ENCODE measurements at places on chromosomes 12 and 14.
A peak's percentile ranks its signal among the peaks of the same experiment; 100 is the strongest.

DNA sequence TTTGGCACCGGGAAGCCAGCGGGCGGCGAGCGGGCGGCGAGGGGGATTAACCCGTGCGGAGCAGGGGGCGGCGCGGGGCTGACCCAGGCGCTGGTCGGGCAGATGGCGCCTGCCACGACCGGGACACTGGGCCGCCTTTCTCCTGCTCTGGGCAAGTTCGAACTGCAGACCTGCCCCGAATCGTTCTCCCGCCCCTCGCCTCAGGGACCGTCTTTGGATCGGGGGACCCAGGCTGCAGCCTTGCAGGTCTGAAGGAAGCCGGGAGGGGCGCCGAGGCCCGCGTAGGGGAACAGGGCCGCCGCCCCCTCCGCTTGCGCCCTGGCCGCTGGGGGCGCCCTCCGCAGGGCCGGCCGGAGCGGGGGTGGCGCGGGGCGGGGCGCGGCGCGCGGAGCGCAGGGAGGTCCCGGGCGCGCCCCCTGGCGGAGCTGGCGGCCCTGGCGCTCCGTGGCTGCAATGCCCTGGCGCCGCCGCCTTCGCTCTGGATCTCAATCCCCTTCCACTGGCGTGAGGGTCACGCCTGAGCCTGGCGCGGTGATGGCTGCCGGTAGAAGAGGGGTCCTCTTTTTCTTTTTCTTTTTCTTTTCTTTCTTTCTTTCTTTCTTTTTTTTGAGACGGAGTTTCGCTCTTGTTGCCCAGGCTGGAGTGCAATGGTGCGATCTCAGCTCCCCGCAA, 449 bp upstream of the LTBP2 start:
- DNase-seq, result peak; percentile 93

GRCh38 chr14:64912261-64912660, 2.0 kb upstream of the CHURC1 start:
- DNase-seq, result no peak

DNA sequence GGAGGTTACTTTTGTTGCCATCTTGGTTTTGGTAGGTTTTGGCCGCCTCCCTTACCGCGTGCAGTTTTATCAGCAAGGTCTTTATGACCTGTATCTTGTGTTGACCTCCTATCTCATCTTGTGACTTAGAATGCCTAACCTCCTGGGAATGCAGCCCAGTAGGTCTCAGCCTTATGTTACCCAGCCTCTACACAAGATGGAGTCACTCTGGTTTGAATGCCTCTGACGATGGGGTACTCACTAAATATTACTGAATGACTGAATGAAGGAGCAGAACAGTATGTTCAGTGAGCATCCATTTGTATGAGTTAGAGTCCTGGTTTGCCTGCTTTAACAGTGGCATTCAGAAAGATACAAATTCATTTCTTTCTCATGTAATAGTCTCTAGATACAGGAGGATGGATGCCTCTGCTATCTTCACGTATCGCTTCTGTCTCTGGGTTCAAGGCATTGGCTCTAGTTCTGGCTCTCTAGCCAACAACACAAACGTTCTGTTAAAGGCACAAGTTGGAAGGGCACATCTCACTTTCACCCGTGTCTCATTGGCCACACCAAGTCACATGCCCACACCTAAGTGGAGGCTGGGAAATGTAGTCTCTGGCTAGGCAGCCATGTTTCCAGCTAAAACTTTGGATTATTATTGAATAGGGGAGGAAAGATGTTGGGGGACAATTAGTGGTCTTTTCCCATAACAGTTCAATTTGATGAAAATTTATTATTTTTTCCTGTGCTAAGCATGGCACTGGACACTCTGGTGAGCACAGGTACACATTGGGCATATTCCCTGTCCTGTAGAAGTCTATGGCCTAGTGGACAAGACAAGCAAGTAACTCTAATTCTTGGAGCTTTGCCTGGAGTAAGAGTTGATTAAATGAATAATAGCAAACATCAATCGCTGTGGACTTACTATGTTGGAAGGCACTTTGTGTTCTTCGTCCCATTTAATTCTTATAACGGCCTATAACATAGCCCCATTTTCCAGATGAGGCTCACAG, 75.2 kb upstream of the RPH3A start:
- peak; percentile 72 for DNase-seq

GRCh38 chr14:20707622-20708021, 19.1 kb downstream of the ANG start:
- no peak for DNase-seq

DNA sequence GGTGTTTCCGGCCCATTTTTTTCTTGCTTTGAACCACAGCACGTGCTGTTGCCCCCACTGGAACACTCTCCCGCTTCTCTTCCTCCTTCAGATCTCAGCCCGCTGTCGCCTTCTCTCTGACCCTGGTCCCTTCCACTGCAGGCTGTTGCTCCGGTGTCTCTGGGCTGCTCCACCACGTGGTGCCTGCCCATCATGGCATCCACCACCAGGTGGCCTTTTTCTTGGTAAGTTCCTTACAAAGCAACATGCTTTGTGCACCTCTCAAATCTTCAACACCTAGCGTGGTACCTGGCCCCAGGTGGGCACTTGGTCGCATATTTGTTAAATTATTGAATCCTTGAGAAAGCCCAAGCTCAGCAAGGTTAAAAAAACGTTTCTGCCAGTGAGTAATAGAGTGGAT, 19.1 kb downstream of the TUNAR start:
- DNase-seq, result peak; percentile 74

DNA sequence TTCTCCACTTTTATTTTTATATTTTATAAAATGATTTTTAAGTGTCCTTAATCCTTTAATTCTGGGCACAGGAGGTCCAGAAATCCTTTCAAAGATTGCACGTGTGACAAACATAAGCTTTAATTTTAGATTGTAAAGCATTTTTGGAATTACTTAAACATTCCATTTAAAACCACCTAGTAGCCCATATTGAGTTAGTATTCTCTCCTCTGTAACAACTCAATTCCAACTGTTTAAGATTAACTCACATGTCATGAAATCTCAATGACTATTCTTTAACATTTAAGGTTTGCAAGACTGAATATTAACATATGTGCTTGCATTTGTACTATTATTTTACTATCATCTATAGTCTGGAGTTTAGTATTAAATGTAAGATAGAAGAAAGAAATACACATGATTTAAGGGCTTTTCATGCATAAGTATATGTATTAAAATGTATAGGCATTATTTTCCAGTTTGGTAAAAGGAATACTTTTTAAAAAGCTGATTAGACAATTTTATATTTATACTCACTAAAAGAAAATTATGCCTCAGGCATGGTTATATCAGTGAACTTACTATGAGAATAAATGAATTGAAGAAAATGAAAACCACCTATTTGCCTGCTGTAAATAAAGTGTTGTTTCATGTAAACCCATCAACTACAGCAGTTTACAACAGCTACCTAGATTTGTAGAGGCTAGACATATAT, 776.9 kb downstream of the SLC6A15 start:
- no peak for DNase-seq

DNA sequence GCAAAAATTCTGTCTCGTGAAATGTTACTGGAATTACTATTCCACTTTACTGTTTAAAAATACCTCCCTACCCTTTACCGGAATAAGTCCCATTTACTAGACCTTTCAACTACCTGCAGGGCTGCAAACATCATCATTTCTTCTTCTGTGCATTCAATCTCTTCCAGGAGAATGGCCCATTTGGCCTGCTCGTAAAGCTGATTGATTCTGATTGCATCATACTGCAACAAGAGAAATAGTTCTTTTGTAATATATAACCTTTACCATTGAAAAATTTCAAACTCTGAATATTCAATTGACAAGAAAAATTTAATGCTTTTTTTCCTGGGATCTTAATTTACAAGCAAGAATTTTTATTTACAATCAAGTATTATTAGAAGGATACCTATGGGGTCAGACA, 72.4 kb downstream of the FERMT2 start:
- no peak for DNase-seq

DNA sequence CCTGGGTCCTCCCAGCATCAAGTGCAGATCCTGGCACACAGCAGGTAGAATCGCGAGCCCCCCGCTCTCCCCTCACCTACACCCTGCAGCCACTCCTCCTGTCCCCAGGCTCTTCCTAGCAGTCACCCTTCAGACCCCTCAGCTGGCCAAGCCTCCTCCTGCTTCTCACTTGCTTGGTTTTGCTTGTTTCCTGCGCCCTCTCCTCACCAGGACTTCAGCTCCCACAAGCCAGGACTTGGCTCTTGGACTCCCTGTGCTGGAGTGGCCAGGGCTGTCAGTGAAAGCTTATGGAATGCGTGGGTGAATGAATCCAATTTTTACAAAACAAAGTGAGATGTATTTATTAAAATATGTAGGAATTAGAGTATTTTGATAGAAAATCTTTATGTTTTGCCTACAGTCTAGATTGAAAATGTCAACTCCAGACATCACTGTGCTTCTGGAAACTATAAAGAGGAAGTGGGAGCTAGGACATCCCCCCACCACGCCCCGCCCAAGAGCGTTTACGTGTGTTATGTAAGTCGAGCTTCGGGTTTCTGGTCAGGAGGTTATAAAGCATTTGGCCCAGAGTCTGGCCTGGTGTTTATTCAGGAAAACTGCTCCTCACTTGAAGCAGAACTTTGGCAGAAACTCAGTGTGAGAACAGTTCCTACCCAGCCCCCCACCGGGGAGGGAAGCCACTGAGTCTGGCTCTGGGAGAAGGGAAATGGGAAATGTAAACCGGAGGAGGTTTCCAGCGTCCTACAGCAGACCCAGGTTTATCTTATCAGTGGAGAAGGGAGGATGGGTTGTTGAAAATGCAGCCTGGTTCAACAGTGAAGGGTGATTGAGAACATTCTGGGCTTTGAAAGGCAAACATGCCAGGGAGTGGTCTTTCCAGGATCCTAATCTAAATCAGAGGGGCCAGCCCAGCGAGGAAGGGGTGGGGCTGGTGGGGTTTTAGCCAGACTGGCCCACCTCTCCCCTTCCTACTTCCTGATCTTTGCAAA, 8.8 kb downstream of the ALDH2 start:
- no peak for DNase-seq

GRCh38 chr14:24395609-24396582, 2.9 kb upstream of the NYNRIN start:
- DNase-seq, result no peak

DNA sequence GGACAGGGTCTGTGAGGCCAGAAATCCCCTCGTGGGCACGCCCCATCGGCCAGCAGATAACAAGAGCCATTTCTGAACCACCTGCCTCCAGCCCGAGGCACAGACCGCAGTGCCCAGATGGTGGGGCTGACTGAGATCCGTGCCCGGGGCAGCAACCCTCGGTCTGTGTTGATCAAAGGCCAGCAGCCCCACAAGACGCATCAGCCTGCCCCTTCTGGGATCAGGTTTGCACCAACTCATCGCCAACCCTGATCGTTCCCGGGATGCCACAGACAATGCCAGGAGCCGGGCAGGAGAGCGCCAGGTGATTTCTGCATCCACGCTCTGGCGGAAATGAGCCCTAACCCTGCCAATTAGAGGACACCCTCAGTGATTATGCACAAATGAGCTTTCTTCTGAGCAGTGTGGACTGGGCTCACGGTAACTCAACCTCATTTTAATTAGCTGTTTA, 64.5 kb downstream of the TESC start:
- DNase-seq, result no peak

DNA sequence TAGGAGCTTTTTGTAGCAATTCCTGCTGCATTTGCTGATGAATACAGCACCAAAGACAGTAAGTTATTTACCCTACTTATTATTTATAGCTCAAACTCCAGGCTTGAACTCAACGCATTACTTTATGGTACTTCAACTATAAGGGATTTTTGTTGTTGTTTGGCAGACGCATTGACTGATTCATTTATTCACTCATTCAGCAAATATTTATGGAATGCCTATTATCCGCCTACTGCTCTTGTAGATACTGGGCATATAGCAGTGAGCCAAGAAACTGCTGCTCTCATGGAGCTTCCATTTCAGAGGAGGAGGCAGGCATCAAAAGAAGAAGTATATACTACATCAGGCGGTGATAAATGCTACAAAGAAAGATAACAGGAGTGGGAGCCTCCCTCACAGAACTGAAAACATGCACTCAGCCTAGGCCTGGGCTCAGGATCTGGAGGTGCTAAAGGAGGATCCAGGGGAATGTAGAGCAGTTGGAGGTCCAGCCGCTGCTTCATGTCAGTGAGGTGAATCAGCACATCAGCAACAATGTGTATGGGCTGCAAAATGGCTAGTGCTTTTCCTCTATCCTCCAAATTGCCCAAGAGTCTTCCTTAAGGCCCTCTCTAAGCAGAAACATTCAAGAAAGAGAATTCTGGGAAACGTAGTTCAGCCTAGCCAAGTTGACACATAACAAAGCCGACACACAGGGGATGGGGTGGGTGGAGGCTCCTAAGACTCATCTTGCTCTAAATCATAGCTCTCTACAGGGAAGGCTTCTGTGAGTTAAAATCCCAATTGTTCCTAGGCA, 157.5 kb downstream of the NRXN3 start:
- DNase-seq, result no peak

All from iPS-NIHi11 (cell line).